ENCODE measurements at places on chromosomes 5 and 9.

DNA sequence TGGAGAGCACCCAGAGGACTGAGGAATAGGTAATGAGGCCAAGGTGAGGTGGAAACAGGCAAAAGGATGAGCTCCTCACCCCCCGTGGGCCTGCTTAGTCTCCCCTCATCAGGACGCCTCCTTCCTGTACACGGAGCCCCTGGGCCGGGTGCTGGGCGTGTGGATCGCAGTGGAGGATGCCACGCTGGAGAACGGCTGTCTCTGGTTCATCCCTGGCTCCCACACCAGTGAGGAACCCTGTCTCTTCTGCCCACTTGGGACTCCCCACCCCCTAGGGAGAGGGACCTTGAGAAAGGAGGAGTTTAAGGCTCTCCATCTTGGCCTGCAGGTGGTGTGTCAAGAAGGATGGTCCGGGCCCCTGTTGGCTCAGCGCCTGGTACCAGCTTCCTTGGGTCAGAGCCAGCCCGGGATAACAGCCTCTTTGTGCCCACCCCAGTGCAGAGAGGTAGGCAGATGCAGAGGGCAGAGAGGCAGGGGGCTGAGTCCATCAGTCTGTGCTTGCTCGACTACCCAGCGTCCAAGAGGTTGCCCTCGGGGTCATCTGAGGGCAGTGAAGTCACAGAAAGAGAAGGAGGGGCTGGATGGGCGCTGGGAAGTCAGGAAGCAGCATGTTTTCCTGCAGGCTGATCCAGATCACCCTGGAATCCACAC is 7.0 kb downstream of the DOLK start:
- DNase-seq: no peak

DNA sequence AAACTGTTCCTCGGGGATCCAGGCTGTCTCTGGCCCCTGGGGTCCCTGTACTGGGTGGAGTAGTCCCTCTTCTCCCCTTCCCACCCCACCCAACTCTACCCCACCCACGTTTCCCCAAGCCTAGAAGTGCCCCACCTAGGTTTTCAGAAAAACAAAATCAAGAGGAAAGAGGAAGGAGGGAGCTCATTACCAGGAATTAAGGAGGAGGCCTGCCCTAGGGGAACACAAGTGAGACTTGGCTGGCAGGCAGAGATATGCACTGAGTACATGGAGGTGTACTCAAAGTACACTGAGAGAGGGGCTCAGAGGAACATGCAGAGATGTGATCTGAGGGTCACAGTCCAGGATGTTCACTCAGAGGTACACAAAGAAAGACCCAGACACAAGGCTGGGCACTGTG is 10.2 kb downstream of the AQP3 start:
- DNase-seq: no peak

GRCh38 chr5:138910546-138911185 is 35.5 kb upstream of the LRRTM2 start:
- DNase-seq: no peak

GRCh38 chr5:80468131-80468530 is 19.8 kb upstream of the FAM151B start:
- DNase-seq: no peak

DNA sequence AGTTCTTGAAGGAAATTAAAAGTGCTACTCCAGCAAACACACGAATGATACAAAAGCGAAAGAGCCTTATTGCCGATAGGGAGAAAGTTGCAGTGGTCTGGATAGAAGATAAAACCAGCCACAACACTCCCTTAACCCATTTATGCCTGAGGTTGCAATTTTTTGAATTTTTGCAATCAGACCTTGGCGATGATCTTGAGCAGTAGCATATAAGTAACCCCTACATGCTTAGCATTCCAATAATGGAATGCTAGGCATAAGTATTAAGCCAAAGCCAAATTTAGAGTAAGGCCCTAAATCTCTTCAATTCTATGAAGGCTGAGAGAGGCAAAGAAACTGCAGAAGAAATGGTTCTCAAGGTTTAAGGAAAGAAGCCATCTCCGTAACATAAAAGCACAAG is 153.5 kb downstream of the SLC28A3 start:
- no peak for DNase-seq

DNA sequence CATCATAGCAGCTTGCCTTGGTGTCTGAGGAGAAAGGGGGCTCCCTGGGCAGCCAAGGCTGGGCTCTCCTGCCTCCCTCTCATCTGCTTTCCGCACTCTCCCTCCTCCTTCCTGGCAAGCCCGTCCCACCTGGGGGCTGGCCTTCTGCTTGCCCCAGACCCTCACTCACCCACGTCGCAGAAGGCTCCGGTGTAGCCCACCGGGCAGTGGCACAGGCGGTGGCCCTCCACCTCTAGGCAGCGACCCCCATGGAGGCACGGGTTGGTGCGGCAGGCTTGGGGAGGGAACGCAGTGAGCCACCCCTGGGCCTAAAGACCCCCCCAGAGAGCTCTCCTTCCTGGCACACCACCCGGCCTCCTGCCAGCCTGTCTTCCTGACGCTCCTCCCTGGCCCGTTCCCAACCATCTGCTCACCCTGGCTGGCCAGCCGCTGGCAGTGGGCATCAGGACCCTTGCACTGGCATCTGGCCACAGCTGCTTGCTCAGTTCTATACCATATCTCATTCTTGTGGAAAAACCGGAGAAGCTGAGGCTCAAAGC is 4.2 kb upstream of the PFN3 start:
- no peak for DNase-seq

- DNase-seq: peak; percentile 45
Measured at GRCh38 chr5:1515921-1516571, 7.7 kb downstream of the LPCAT1 start.

DNA sequence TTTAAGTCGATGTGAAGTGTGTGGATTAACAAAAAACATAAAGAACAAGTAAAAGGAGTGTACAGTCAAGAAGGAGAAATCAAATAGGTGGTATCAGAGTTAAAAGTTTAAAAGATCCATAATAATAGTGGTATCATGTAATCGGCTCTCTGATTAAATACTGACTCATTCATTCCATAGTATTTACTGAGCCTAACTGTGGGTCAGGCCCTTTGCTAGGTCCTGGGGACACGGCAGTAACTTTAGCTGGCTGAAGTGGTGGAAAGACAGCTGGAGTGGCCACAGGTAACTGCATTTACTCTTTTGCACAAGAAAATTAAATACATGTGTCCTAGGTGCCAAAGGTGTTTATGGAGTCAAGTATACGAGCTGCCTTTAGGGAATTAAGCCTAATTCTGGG is 124.0 kb downstream of the GNAQ start:
- DNase-seq: no peak
